ENCODE measurements at places on chromosomes 12 and 14.

DNA sequence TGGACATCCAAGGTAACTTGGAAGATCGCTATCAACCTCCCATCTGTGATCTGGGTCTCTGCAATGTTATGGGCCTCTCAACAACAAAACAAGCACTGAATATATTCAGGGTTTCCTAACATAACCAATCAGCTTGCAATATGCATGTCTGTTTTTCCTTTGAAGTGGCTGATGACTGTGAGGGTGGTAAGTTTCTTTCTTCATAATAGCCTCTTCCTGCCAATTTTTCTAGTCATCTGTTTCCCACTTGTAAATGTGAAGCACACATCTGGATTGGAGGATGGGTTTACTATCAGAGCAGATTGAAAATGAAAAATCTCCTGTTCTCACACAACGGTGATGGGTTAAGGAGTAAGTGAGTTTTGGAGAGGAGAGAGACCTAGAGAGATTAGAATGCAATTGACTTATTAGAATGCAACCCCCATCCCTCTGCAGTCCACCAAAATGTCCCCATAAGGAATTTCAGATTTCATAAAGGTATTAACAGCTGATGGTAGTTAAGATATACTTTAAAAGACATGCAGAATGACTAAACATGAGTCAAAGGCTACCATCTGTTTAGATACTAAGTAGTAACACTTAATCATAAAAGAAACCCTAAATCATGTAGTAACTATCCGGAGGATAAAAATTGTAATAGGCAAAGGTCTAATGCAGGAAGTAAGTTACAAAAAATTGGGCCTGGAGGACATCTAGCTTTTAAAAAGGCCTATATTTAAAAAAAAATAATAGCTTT lies 58.4 kb upstream of the SAV1 start:
- DNase-seq, result no peak

DNA sequence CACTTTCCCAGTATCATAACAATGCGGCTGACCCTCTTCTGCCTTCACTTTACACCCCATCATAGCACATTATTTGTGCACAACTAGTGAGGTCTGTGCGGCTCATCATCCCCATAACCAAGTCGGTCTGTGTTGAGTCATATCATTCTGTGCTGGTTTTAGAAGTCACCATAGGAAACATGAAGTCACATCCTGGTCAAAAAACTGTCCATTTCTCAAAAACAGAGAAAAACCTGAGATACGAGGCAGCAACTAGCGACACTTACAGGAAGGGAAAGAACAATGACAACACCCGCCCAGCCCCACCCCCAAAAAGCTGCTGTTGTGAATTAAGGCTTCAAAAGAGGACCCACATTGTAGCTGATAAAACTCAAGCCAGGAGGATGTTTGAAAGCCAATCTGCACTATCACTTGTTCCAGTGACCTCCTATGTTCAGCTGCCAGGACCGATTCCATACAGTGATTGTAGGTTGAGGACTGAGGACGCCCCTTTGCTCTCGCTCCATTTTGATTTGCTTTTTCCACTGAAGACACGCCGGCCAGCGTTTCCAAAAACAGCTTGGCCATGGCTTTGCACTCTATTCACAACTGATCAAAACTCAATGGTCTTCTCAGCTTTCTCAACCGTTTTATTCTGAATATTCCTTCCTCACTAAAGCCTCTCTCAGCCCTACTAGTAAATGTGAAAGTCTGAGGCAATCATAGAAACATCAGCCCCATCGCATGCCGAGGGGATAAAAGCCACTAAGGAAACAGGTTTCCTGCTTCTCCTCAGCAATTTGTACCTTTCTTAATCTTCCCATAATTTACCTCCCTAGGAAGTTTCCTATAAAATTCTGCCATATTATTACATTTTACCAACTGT lies 87.5 kb downstream of the DUSP16 start:
- DNase-seq, result no peak

GRCh38 chr14:48575772-48576171 lies 900.4 kb upstream of the MDGA2 start:
- DNase-seq, result no peak

DNA sequence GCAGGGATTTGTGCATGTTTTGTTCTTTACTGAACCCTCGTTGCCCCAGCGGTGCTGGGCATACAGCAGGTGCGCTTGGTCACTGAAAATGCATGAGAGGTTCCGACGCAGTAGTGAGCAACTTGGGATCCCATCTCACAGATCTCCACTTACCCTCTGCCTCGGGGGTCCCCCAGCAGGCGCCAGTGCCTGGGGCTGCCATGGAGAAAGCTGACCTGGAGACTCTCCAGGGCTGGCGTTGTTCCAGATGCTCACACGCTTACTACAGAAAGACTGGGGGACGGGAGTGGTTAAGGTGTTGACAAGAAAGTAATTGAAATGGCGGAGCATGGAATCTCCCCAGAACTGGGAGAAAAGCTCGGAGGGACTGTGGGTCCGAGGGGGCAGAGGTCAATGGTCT lies 14.2 kb downstream of the GLT1D1 start:
- DNase-seq, result no peak

GRCh38 chr12:57518920-57519795 lies 1.2 kb downstream of the DDIT3 start:
- no peak for DNase-seq

- DNase-seq, result no peak
Measured at GRCh38 chr12:34119366-34119765, 97.1 kb downstream of the ALG10 start.
